ENCODE measurements at places on chromosomes 5 and 9. TPM values are rescaled to one million over a fixed set of nuclear protein-coding genes. Genes with fewer than 3 reads are reported as not detected.

NKD2 gene
- 12.0 TPM for total RNA-seq

SPINK14 gene
- not detected for total RNA-seq

FOXD4L6 gene
- total RNA-seq: 0.09 TPM

CTNND2 gene
- not detected for total RNA-seq

NRARP gene
- 0.09 TPM for total RNA-seq
